Activated naive CD8-positive, alpha-beta T cell treated with anti-CD3 and anti-CD28 coated beads for 36 hours (primary cell): ENCODE measurements at places on chromosomes 7 and 10. TPM values are rescaled to one million over a fixed set of nuclear protein-coding genes. Genes with fewer than 3 reads are reported as not detected.

- no peak for DNase-seq
These were observed 155.1 kb downstream of the OR13A1 start for GRCh38 chr10:45160271-45160670.

GRCh38 chr7:150451097-150451793 is 815 bp downstream of the GIMAP8 start:
- peak; percentile 72 for DNase-seq

DNA sequence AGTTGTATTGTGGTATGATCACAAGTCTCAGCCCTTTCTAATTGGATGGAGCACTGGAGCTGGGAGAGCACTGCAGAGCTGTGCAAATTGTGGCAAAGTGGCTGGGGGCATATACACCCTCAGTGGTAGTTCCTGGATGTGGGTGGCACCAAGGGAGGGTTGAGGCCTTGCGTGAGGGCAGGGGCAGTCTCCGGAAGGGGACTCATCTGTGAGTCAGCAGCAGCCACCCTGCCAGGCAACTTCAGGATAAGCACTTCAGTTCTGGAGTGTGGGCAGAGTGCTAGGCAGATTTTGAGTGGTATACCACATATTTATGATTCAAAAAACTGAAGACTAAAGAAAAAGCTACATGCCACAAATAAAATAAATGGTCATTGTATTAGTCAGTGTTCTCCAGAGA is 210.5 kb downstream of the ETV1 start:
- no peak for DNase-seq

- DNase-seq = no peak
These were observed 41.9 kb downstream of the TAS2R41 start for GRCh38 chr7:143519411-143520131.

DNA sequence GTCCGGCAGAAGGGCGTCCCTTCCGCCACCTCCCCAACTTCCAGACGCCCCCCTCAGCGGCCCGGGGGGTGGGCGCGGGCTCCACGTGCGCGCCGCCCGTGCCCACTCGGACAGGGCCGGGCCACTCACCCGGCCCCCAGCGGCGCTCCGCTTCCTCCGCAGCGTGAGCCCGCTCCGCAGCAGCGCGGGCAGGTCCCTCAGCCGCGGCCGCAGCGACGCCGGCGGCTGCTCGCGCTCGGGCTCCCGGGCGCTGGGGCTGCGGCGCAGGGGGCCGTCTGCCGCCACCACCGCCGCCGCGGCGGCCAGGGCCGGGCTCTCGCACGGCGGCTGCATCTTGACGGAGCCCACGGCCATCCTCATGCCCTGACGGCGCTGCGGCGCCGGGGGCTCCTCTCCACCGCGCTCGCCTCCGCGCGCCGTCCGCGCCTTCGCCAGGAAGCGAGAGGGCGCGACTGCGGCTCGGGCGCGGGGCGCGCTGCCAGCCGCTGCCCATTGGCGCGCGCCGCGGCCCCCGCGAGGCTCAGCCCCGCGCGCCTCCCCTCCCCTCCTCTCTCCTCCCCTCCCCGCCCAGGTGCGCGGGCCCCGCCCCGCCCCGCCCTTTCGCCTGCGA is at the start of gene RAPGEF5:
Gene RAPGEF5 (minus strand): TSS at position 454 of the 610 bp plus-strand sequence. CDS start 94 bp downstream, at position 360.
- DNase-seq = peak; percentile 18

GRCh38 chr7:137895301-137896221 is 48.8 kb upstream of the DGKI start:
- DNase-seq = peak; percentile 36

DNA sequence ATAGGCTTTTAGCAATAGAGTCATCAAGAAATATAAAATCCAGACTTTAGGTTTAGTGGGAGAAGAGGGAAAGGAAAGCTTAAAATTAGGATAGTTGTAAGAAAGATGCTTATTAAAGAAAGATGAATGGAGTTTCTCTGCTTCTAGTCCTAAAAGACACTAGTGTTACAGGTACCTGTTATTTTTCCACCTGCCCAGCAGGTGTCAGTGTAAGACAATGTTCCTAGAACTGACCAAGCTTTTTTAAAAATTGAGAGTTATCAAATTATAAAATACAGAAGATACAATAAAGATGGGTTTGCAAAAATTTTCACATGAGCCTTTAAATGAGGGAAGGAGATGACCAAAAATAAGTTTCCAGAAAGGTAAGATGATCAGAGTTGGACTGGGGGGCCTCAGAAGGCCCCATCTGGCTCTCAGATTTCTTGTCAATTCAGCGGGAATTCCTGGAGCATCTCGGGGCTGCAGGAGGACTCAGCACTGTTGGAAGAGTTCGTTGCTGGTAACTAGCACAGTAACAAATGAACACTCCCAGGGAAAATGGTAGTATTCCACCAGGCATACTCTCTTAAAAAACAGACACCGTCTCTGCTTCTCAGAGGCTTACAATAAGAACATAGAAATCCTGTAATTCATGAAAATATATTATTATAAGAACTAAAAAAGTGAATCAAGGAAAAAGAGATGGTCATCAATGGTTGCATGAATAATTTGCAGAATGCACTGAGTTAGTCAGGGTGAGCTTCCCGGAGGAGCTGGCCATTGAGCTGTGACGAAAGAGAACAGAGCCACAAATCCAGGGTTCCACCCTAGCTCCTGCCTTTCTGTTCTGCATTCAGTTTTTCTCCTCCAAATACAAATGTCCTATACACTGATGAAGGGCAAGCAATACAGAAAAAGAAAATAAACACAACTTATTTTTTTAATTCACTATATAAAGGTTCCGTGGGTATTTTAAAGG is 71.8 kb upstream of the PIK3CG start:
- no peak for DNase-seq

GRCh38 chr10:46525177-46525823 is 31.2 kb downstream of the GPRIN2 start:
- no peak for DNase-seq

GRCh38 chr7:23895666-23896096 is 185.7 kb downstream of the STK31 start:
- DNase-seq = no peak

DNA sequence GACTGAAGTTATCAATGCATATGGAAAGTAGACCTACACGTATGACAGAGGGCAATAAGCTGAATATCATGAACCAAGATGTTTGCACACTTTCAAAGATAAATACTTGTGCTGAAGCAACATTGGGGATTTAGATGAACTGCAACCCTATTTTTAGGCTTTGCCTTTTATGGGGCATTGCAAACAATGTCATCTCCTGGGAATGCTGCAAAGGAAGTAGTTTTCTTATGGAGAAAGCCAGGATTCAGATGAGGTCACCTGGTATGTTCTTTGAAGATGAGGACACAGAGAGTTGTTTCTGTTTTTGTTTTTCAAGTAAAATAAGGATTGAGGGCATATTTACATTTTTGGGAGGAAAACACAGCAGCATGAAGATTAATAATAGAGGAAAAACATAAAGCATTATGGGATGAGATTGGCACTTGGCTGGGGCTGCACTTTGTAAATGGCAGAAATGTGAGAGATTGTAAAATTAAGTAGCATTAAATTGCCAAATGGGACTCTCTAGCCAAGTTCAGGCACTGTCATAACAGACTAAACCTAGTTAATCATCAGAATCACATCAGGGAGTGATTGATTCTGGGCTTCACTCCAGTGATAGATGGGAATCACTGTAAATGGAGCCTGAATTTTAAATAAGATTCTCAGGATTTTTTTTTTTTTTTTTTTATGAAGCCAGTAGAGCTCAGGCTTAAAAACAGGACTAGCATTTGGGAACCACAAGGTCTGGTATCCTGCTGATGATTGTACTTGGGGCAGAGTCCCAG is 63.1 kb downstream of the MALRD1 start:
- no peak for DNase-seq

- DNase-seq = no peak
These were observed 52.6 kb downstream of the BICC1 start for GRCh38 chr10:58565271-58565670.

- no peak for DNase-seq
These were observed 62.0 kb downstream of the ASB13 start for GRCh38 chr10:5604236-5604925.

DNA sequence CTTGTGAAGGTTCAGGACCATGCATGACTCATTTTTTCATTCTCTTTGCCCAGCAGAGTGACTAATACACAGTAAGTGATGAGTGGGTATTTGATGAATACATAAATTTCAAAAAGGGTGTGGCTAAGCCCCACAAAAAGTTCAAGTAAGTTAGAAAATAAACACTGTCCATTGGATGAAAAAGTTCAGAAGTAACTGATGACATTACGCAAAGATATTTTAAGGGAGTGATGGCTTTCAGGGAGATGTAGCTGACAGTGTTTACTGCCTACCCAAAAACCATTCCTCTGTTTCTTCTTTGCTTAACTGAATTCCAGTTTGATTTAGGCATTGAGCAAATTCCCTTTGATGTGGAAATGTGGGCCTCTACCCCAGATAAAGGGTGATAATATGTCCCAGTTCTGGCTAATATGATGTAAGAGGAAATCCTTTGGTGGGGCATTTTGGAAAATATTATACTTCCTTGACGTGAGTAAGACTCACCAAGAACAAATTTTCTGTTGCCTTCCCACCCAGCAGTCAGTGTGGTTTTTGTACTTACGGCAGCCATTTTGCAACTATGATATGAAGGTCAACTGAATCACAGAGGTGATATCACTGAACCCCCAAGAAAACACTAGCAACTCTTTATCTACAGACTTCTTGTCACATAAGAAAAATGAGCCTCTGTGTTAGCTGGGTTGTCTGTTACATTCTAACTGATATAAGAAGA is 29.0 kb upstream of the EBLN1 start:
- DNase-seq = peak; percentile 55

GRCh38 chr10:24209432-24209771 is 464 bp downstream of the KIAA1217 start:
- peak; percentile 35 for DNase-seq

- no peak for DNase-seq
These were observed 84.0 kb upstream of the GTF2I start for GRCh38 chr7:74573512-74573911.

ELAPOR2 gene
- total RNA-seq = 1.6 TPM

LIPM gene
- total RNA-seq = not detected

RGR gene
- total RNA-seq = not detected

ZNF853 gene
- total RNA-seq = 2.2 TPM

HDAC9 gene
- total RNA-seq = 0.72 TPM

FAM25A gene
- total RNA-seq = not detected

GRM8 gene
- total RNA-seq = not detected

AEBP1 gene
- 32.6 TPM for total RNA-seq

NAT16 gene
- not detected for total RNA-seq

ZNRF2 gene
- 6.9 TPM for total RNA-seq

PNLIPRP1 gene
- not detected for total RNA-seq
